ENCODE measurements at places on chromosomes 2 and 18.

- no peak for DNase-seq
Observed at GRCh38 chr2:114543236-114543766, 100.9 kb downstream of the DPP10 start.

DNA sequence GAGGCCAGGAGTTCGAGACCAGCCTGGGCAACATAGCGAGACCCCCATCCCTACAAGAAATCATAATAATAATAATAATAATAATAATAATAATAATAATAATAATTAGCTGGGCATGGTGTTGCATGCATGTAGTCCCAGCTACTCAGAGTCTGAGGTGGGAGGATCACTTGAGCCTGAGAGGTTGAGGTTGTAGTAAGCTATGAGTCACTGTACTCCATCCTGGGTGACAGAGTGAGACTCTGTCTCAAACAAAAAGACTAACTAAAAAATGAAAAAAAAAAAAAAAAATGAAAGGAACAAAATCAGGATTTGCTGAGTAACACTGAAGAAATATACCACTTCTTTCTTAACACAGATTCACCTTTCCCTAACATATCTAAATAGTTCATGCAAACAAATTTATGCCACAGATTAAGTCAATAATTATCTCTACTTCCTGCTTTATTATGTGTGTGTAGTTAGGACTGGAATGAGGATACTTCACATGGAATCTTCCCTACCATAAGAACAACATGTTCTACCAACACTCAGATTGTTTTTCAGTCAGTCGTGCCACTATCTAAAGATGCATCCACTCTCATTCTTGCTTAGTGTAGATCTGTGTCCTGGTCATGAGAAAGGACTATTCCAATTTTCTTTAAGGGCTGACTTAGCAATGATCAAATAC is 928.7 kb downstream of the SLC4A3 start:
- no peak for DNase-seq

DNA sequence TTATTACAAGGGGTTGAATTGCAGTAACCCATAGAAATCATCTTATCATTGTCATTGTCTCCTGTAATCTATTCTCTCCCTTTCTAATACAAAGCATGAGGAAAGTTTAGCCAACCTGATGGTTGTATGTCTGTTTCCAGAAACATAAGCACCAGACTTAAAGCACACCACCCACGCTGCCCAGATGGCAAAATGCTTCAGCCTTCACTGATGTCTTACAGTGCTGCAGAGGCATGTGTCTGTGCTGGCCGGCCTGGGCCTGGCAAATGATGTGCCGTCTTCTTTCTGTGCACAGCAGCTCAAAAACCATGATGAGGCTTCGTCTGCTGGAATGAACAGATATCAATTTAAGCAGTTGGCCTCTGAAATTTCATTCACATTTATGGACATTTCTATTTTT is 443.0 kb upstream of the RGPD4 start:
- no peak for DNase-seq

DNA sequence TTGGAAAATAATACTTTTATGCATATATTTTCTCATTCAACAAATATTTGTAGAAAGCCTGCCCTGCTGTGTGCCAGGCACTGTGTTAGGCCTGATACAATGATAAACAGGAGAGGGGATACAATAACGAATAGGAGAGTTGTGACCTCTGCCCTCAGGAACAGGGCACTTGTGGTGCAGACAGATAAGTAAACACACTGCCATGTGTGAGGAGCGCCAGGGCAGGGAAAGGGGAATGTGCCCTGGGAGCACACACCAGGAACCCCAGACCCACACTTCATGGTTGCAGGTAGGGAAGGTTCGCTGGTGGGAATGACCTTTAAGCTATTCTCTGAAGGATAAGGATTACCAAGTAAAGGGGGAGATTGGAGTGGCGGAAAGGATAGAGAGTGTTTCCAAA is 42.2 kb upstream of the DSC1 start:
- no peak for DNase-seq

GRCh38 chr2:224941960-224942359 is 100.3 kb downstream of the DOCK10 start:
- no peak for DNase-seq

- no peak for DNase-seq
Observed at GRCh38 chr2:96844405-96844808, 586 bp upstream of the ANKRD23 start.

DNA sequence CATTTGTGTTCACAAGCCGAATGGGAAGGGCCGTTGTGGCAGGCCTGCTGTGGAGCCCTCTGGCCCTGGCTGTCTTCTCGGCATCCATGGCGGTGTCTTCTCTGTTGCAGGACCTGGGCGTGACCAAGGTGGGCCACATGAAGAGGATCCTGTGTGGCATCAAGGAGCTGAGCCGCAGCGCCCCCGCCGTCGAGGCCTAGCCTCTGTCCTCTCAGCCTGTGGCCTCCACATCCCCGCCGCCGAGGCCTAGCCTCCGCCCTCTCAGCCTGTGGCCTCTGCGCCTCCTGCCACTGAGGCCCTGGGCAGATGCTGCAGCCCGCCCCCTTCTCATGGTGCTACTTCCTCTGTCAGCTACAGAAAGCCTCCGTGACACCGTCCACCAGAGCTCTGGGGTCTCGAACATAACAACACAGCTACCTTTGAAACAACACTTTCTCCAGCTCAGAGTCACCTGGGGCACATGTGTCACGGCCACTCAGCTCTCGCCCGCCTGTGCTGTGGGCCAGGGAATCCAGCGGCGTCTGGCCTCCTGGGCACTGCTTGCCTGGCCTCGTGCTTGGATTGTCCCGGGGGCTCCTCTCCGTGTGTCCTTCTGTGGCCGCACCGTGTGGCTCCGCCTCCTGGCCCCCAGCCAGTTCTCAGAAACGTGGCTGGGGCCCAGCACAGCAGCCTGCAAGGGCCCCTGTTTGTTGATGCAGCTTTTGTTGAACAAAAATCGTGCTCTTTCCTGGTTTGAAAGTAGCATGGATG is 97.1 kb downstream of the USP40 start:
- no peak for DNase-seq

GRCh38 chr2:98868548-98869271 is 67.3 kb downstream of the CRACDL start:
- DNase-seq: no peak

GRCh38 chr2:30677231-30677630 is 130.0 kb downstream of the CAPN13 start:
- DNase-seq: no peak

DNA sequence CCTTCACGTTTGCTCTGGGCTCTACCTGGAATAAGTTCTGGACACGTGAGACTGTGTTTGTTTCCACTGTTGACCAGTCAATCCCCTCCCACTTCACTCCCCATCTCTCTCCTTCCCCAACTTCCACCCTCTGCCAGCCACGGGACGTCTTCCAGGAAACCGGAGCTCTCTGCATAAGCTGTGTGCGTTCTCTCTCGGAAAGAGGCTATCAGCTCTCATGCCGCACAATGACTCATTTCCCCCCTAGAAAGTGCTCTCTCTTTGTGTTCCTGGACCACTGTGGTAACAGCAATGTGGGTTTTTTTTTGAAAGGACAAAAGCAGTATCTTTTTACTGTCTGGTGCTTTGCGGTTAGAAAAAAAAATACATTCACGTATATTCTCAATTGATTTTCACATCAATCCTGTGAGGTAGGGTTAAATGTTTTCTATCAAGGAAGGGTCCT is 10.2 kb downstream of the PROKR1 start:
- DNase-seq: peak; percentile 88

DNA sequence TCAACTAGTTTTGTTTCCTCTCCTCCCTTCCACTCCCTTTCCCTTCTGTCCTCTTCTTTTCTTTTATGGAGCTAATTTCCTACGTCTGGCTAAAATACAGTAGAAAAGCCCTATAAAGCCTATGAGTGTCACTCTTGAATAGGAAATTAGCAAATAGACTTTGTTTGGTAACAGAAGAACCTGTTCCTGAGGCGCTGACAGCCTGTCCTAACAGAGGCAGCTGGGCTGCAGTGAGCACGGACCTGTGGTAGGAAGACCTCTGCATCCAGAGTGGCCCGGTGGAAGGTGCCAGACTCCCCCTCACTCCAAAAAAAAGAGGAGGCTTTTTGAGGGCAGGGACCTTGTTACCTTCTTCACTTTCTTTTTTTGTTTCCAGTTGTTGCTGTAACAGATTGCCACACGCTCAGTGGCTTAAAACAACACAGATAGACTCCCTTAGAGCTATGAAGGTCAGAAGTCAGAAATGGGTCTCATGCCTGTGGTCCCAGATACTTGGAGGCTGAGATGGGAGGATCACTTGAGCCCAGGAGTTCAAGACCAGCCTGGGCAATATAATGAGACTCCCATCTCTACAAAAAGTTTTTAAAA is 81.2 kb upstream of the TXNDC2 start:
- DNase-seq: no peak

- DNase-seq: no peak
Observed at GRCh38 chr2:80252294-80252986, 52.1 kb downstream of the LRRTM1 start.

GRCh38 chr2:98478907-98479306 is 34.2 kb downstream of the INPP4A start:
- DNase-seq: peak; percentile 45

- DNase-seq: peak; percentile 6
Observed at GRCh38 chr2:100752628-100753333, 67.2 kb upstream of the NPAS2 start.

DNA sequence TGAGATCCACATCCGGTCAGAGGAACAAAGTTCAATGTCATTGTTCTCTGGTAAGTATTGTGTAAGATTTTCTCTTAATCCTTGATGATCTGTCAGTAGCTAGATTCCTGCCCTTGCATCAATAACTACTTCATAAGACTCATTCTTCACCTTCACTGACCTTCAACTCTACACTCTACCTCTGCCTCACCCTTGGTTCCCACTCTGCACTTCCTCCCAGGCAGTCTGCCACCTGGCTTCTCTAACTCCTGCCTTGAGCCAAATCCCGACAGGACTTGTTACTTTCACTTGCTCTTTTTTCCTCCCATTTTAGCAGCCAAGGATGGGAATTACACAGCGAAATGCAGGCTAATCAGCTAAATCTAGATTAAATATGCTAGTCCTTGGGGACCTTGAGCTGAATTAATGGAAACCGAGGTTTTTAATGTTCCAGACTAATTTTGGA is 190.7 kb downstream of the DLGAP1 start:
- DNase-seq: no peak

GRCh38 chr2:215772634-215773563 is 240.5 kb downstream of the MREG start:
- no peak for DNase-seq

DNA sequence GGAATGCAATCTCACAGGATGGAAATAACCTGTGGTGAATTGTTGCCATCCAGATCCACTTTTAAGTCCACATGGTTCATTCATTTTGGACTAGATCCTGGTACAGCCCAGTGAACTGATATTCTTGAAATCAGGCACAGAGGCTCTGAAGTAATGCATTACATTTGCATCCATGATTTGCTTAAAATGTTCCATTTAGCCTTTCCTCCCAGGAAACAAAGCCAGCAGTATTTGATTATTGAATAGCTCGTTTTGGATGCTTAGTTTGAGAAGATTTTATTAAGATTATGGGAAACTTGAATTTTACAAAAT is 995.8 kb upstream of the CDH2 start:
- DNase-seq: no peak

DNA sequence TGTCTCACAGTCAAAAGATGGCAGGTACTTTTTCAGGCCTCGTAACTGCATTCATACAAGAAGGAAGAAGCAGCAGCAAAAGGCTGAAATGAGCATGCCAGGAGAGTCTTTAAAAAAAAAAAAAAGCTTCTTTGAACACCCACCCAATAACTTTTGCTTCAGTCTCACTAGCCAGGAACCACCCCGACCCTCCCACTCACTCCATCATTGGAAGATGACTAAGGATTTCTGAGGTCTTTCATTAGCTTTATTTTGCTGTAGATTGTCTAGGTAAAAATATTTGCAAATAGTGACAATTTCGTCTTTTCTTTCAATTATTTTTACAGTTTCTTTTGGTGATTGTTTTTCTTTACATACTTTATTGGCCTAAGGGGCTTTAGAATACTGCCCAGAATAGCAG is 37.9 kb downstream of the RBBP8 start:
- no peak for DNase-seq

DNA sequence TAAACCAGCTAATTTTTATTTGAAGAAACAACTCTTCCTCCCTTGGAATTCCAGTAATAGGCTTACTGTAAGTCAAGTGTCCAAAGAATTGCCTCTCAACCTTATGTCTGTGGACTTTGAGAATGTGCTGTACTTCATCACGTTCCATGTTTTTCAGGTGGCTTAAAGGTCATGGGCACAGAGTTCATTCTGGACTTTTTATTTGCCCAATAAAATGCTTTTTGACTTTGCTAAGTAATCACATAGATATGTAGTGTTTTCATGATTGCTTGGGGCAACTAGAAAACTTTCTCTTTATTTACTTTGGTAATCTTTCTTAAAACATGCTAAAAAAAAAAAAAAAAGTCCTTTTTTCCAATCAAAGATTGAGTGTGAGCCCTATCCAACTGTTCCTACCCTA is 10.4 kb upstream of the DNAH7 start:
- DNase-seq: no peak

GRCh38 chr18:70450426-70451253 is 161.8 kb downstream of the SOCS6 start:
- no peak for DNase-seq

- peak; percentile 51 for DNase-seq
Observed at GRCh38 chr2:167212014-167212648, 323.9 kb downstream of the XIRP2 start.

DNA sequence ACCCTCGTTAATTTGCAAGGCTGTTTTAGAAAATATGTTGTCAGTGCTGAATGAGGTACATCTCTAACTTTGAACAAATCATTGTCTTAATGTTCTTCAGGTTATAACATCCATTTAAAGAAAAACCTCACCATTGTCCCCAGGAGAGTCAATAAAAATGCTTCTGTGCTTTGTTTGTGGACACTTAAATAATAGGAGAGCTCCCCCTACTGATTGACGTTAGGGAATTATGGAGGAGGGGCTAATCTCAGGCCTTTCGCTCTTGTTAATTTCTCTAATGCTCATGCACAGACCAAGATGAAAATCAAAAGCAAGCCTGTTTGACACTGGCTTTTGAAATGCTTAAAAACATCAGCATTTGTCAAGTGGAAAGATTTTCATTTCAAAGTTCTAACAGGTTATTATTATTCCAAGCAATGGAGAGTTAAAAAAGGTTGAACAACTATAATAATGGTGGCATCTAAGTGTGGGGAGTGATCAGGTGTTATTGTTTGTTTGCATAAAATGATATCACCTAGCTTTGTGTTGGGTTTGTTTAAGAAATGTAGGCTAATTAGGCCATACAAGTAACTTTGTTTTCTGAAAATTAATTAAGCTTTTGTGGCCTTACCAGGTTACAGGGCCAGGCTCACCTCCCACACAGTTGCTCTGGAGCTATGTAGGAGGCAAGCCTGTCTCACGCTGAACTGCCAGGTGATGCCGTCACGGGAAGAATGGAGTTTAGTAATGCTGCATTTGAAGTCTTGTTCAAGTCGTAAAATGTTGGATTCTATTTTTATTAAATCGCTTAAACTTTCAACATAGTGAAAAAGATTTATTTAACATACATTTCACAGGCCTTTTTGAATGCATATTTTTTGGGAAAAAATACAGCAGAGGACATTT is 51.7 kb upstream of the SMIM21 start:
- DNase-seq: peak; percentile 46
